Activated T-helper 1 cell treated with anti-CD3 and anti-CD28 coated beads, Interleukin-2, amount 50 U/mL, for 16 hours (primary cell): ENCODE measurements at places on chromosomes 16 and 17.
A peak's percentile ranks its signal among the peaks of the same experiment; 100 is the strongest.

DNA sequence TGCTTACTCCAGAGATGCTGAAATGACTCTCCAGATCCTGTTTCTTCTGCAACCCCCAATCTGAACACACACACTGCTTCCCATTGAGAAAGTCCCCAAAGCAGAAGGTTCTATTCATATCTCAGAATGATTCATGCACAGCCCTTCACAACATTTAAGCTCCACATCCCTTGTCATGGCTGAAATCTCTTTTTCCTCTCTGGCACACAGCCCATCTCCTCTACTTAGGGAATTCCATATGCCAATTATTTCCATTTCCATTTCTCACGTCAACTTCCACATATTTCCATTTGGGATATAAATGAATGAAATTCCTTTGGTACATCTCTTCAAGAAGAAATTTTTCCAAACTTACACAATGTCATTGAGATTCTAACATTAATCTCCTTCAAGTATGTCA, 119.6 kb downstream of the CDH11 start:
- DNase-seq, result no peak

GRCh38 chr17:76686538-76687297, 24.0 kb downstream of the MXRA7 start:
- DNase-seq, result no peak

DNA sequence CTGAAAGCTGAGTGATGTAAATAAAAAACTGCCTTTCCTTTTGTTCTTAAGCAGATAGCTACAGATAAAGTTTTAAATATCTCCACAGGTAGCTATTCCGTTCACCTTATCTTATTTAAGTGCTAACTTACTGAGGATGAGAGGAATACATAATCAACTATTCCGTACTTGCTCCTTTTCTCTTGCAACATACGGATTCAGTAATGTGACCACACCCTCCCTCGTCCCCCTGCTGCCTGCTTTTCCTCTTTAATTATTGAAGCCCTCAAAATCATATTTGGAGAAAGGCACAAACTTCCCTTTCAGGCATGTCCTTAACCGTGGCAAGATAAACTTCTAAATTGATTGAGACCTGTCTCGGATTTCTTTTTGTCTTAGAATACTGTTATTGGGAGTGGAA, 101.4 kb downstream of the MAP2K4 start:
- no peak for DNase-seq

DNA sequence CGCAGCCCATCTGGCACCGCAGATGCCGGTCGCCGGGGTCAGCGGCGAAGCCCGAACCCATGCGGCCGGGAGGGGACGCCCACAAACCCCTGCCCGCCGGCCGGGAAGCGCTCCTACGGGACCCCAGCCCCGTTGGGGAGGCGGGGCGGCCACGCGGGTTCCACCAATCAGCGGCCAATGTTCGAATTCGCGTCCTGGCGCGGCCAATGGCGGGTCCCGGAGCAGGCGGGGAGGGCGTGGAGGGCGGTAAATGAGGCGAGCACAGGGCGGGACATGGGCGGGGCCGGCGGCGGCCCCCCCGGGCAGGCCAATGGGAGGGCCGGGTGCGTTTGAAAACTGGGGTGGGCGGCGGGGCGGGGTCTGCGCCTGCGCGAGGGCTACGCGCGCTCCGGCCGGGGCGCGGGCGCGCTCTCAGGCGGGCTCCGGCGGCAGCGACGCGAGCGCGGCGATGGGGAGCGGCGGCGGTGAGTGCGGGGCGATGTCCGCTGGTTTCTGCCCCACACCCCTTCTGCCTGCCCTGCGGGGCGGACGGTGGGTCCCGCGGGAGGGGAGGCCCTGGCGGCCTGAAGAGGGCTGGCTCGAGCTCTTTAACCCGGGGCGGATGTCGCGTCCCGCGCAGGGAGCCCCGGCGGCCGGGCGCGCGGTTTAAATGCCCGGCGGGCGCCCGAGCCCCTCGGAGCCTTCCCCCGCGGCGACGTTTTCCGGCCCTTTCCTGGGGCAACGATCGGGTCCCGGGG, at the start of gene CCNF:
Gene CCNF (plus strand): TSS at position 414 of the 737 bp plus-strand sequence. CDS start 35 bp downstream, at position 449.
- peak; percentile 95 for DNase-seq

DNA sequence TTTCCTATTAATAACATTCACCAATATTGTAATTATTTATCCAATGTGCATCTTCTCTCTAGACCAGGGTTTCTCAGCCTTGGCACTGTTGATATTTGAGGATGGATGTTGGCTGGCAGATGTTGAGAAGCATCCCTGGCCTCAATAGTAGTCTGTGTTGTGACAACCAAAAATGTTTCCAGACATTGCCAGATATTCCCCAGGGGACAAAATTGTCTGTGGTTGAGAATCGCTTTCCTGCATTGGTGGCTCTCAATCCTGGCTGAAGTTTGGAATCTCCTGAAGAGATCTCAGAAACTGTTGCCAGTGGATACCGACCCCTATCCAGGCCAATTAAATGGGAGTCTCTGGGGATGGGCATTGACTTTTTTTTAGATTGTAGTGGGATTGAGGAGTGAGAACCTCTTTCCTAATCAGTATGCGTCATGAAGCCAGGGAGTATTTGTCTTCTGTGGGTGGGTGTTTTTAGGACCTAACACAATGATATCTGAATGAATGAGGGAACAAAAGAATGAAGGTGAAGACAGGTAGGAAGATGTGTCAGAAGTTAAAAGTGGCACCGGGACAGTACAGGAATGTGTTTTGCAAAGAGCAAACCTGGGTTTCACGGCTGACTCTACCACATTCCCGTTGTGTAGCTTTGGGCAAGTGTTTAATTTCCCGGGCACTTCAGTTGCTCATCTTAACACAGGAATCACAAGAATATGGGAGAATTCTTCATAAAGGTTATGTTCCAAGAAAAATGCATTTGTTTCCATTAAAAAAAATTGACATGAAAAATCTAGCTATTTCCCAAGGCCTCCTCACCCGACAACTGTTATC, 24.3 kb downstream of the HSD17B2 start:
- no peak for DNase-seq

- DNase-seq, result no peak
These were observed 403.4 kb downstream of the GRIN2A start for GRCh38 chr16:9778849-9779248.

DNA sequence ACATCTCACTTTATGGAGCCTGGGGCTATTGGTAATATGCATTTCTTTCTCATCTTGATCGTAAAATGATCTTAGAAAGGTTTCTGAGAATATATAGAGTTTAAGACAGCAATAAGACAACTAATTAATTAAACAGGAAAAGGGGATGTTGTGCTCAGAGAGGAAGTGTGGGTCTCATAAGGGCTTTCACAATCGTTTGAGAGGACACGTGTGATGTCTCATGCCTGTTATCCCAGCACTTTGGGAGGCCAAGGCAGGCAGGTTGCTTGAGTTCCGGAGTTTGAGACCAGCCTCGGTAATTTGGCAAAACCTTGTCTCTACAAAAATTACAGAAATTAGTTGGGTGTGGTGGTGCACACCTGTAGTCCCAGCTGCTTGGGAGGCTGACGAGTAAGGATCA, 295.6 kb downstream of the WWOX start:
- no peak for DNase-seq

DNA sequence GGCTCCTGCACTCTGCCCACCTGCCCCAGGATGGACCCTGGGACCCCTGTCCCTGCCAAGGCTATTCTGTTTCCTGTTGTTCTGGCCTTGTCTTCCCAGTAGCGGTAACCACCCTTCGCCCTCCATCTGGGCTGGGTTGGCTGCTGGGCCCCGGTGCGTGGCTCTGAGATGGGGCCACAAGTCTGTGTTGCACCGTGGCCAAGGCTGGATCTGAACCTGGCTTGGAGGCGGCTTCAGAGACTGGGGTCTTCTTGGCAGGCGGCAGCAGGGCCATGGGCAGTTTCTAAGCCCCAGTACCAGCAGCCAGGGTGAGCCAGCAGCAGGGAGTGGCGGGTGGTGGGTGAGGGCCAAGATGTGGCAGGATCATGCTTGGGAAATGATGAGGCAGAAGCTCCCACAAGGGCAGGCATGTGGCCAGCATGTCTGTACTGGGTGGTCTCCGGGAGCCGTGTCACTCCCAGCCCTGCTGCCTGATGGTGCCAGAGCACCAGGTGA, 12.6 kb downstream of the MAP2K3 start:
- no peak for DNase-seq

GRCh38 chr17:41553176-41553575, 18.7 kb downstream of the KRT9 start:
- DNase-seq, result no peak

GRCh38 chr17:4008441-4009185, 44.4 kb upstream of the ATP2A3 start:
- no peak for DNase-seq

GRCh38 chr17:36629252-36629847, 28.0 kb downstream of the MRM1 start:
- peak; percentile 71 for DNase-seq

GRCh38 chr16:82755570-82756282, 129.0 kb downstream of the CDH13 start:
- DNase-seq, result no peak

DNA sequence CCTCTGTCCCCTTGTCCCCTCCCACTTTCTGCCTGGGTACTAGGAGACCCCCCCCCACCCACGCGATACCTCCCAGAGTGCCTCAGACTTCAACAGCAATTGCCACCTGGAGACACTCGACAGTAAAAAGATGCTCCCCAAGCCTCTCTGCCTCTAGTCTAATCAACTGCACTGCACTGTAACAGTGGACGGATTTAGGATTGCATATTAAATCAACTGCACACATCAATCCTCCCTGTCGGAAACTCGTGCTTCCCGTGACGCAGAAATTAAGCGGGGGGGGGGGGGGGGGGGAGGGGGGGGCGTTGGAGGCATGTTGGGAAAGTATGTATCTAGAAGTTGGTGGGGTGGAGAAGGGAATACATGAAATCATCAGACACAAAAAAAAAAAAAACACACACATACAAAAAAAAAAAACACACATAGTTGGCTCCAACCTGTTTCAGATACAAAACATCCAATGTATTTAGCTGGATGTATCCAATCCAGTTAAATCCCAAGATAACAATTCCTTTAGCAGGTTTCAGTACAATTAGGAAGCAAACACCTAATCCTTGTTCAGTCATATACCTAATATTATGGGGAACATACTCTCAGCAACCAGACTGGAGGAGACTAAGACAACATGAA, 29.7 kb downstream of the FAM222B start:
- DNase-seq, result no peak

DNA sequence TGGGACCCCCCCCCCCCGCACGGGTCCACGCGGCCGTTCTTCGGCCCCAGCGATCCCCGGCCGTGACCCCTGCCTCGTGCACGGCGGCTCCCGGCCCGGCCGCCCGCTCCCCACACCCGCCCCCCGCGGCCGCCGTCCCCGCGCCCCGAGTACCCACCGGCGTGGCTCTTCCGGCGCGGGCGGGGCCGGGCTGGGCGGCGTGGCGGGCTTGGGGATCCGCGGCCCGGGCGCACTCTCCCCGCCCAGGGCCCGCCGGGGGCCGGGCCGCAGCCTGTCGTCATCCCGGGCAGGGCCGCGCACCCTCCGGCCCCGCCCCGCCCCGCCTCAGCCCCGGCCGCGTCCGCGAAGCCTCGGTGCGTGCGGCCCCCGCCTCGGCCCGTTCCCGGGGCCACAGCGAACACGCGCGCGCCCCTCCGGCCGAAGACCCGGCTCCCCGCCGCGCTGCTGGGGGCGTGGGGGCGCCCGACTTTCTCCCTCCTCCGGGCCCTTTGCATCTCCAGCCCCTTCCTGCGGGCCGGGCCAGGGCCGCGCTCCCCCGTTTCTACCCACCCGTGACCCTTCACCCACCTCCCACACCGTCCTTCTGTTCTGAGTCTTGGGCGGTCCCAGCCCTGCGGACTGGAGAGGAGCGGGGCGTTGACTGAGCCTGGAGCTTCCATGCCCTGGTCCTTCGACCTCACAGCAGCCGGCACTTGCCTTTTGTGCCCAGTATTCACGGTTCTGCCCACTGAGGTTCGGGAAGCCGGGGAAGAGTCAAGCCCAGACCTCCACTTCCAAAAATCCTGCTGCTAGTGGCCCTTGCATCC, 840 bp downstream of the MYO1C start:
- DNase-seq, result peak; percentile 30

DNA sequence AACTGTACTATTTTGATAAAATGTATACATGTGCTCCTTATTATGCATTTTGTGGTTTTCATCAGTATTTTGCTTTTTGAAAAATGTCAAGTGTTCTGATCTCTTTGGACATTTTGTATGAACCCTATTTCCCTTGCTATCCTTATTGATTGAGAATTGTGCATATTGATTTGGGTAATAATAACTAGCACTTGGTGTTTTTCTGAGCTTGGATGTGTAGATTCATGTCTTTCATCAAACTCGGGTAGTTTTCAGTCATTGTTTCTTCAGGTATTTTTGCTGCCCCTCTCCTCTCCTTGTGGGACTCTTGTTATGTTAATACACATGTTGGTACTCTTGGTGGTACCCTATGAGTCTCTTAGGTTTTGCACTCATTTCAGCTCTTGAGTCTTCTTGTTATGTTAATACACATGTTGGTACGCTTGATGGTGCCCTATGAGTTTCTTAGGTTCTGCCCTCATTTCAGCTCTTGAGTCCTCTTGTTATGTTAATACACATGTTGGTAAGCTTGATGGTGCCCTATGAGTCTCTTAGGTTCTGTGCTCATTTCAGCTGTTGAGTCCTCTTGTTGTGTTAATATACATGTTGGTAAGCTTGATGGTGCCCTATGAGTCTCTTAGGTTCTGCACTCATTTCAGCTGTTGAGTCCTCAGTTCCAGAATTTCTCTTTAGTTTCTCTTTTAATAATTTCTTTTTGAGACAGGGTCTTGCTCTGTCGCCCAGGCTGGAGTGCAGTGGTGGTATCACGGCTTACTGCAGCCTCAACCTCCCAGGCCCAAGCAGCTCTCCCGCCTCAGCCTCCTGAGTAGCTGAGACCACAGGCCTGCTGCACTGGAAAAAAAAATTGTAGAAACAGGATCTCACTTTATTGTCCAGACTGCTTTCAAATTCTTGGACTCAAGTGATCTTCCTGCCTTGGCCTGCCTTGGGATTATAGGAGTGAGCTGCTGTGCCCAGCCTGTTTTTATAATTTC, 19.3 kb downstream of the ZNF750 start:
- DNase-seq, result no peak

DNA sequence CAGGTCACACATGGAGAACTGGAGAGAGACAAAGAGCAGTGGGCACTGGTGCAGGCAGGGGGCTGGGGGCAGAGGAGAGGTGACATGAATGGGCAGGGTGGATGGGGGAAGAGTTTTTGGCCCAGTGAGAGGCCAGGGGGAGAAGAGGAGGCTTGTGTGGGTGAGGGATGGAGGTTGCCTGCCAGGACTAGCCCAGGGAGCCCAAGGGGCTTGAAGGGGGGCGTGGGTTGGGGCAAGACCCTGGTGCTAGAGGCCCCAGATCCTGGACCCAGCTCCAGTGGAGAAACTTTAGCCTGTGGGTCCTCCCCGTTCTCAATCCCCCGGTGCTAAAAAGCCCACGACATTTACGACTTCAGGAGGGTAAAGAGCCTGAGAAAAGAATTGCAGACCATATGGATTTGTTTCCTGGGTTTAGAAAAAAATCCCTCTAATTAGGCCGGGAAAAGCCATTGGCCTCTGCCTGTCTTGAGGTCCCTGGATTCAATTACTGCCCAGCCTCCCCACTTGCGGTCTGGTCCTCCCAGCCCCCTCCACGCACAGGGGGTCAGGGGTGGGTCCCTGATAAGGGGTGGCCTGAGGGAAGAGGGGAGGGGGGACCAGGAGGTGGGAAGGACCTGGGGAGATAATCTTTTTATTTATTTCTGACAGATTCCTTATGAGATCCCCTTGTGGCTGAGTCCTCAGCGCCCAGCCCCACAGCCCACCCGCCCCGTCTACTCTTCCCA, 33.0 kb downstream of the NGFR start:
- no peak for DNase-seq

- no peak for DNase-seq
These were observed 25.5 kb upstream of the PMP22 start for GRCh38 chr17:15290605-15291004.
